Panc1 (cell line): ENCODE measurements at places on chromosomes 7 and 10.

DNA sequence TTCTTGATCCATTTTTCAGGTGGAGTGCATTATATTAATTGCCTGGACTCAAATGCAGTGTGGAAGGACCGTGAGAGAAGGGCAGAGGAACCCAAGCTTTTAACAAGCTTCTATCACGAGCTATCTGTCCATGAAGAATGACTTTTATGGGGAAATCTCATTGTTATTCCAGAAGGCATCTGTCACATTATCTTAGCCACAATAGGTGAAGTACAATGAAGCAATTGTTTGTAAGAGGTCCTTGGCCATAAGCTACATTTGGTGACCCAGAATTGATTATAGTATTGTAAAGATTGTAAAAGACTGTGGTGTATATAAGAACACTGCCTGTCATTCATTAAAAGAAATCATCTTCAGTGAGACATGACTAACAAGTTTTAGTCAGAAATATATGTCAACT is 58.6 kb upstream of the RELN start:
- DNase-seq: no peak

DNA sequence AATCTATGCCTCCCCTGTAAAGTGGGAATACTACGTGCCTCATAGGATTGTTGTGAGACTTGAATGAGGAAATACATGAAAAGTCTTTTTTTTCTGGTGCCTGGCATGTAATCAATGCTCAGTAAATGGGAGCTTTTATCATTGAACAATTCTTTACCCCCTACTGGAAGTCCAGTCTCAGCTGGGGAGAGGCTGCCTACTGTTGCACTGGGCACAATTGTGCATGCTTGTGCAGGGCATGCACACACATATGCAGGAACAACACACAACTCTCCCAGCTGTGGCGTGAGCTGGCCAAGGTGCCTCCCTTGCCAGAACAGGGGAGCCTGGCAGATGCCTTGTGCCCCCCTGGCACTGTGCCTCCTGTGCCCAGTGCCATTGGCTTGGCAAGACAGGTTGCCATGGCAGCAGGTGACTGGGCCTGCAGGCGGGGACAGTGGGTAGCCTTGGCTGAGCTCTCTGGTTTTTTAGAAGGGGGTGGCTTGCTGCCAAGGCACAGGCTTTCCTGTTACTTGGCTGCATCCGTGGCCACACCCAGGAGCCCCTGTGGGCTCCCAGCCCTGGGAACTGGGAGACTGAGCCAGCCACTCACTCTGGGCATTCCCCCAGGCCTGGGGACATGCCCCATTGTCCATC is 16.1 kb upstream of the PALD1 start:
- no peak for DNase-seq

DNA sequence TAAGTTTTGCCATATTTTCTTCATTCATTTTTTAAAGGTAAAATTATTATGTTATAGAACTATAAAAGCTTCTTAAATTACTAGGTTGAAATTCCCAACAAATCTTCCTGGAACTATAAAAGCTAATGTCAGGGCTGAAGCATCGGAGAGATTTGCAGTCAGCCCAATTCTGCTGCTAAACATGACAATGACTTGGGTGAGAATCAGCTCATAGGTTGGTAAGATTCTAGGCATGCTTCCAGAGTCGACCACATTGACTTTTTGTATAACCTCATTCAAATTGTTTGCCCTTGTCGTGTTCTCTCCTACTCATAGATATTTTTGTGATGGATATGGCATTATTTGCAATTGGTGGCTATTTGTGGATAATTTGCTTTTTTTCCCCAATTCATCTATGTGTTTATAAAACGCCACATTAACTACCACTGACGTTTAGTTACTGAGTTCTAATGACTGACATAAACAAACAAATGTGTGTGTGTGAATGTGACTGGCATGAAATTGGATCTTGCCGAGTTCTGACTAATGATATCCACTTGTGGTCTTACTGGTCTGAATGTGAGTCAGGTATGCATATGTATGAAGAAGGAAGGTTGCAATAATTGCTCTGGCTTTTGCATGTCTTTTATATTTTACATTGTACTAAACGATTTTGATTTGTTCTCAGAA is 579.8 kb downstream of the PARD3 start:
- DNase-seq: no peak

DNA sequence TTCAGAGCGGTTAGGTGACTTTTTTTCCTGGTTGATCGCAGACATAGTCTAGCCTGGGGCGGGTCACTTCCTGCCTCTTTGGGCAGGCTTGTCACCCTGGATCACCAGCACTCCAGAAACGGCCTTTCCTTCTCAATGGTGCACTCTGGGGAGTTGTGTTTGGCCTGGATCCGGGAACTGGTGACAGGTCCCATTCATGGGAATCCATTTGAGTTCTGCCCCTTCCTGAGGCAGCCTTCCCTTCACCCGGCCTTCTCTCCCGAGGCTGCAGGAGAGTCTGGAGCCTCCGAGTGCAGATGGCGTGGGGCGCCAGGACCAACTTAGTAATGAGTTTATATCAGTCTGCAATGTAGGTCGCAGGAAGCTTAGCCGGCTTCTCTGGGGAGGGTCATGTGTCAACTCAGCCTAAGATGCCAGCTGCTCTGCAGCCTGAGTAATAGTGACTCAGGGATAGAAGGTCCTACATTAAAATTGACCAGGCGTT is 54.2 kb downstream of the TACR2 start:
- no peak for DNase-seq

DNA sequence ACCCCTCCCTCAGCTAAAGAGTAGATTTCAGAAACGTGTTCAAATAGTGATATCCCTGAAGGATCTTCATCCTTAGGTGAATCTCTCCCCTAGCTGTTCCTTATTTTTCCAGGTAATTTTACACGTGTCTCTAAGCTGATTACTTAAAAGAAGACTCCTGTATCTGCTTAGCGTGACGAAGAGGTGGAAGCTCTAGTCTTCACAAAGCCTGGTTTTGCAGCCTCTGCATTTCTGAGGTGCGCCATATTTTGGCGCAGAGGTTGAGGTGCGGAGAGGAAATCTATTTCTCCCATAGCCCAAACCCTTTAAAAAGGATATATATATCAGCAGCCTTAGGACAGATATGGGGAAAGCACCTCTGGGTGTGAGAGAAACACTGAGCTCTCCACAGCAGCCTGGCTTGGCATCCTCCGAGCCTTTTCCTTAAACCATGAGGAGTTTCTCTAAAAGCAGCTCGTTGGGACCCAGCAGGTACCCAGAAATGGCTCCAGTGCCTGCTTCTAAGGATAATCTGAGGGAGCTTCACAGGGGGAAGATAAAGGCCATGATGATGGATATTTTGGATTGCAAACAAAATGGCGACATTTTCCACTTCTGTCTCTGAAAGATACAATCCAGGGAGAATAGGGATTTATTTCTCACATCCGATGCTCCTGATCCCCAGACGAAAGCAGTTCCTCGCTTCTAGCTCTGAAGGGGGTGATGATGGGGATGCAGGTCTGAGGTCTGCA is 3.0 kb upstream of the HOXA2 start:
- DNase-seq: no peak

DNA sequence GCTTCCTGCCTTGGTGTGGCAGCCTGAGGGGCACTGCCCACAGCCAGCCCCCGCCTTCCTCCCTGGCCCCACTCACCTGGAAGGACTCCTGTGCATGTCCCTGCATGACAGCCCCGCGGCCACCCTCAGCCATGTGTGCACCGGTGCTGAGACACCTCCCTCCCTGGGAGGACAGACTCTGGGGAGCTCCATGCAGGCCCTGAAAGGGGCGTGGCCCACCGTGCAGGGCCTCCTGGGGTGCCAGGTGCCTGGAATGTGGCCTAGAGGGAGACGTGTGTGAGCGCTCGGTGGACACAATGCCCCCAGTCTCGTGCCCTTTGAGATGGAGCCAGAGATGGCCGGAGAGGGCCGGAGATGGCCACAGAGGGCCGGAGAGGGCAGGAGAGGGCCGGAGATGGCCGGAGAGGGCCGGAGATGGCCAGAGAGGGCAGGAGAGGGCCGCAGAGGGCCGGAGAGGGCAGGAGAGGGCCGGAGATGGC is 59.1 kb upstream of the PPP2R2D start:
- DNase-seq: no peak

- no peak for DNase-seq
Observed at GRCh38 chr7:100895956-100896731, 456 bp upstream of the ACHE start.

DNA sequence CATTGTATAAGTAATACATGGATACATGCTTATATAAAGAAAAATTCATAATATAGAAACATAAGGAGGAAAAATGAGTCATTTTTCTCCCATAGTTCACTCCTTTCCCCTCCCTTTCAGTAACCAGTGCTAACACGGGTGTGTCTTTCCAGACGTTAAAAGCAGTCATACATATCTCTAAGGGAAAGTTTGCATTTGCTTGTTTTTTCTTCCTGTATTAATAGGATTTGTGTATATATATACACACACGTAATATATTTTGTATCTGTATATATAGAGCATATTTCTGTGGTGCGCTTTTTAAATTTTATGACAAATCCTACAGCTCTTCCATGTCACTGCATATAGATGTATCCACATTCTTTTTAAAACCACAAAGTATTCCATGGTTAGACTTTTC is 78.8 kb downstream of the RALA start:
- no peak for DNase-seq

DNA sequence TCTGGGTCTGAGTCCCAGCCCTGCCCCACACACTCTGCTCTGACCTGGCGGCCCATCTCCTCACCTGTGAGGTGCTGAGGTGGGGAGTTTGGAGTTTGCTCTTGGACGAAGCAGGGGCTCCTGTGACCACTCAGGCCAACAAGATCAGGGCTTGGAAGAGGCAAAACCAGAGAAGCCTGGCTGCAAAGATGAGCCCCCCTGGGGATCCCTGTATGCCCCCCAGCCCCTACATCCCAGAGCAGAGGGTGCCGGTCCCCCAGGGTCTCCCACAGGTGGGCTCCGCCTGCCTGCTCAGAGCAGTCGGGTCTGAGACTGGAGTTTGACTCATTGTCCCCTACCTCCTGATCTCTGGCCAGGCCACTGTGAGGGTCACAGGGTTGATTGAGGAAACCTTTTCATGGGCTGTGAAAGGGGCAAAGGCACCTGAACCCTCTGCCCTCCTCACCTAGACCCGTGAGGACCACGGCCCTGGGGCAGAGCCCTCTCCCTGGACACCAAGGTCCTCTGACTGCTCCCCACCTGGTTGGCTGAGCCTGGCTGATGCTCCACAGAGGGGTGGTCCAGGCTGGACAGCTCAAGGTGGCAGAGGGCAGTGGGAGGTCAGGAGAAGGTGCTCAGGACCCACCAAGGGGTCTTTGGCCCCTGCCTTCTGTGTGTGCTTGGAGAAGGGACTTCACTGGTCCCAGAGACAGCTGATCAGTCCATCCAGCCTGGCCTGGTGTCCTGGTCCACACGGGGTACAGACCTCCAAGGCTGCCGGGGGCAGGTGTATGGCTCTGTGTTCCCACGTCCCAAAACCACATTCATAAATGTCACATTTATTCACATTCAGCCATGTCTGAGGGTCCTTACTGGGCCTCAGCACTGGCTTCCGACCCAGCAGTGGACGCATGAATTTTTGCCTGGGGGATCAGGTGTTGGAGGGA is 9.1 kb upstream of the SCART1 start:
- DNase-seq: no peak

DNA sequence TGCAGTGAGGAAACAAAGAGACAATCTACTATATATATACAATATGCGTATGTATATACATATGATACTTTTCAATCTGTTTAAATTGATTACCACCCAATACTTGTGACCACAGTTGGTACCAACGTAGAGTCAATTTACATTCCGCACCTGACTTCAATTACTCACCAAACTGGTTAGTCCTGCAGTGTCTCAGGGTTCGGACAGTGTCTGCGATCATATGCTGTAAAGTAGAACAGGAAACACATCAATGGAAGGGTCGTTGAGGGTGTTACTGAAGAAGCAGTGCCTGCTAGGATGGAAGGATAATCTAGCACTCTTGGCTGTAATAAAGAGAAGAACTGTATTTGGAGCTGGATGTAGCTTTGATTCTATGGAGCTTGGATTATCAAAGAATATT is 179.7 kb upstream of the CDCA7L start:
- no peak for DNase-seq

DNA sequence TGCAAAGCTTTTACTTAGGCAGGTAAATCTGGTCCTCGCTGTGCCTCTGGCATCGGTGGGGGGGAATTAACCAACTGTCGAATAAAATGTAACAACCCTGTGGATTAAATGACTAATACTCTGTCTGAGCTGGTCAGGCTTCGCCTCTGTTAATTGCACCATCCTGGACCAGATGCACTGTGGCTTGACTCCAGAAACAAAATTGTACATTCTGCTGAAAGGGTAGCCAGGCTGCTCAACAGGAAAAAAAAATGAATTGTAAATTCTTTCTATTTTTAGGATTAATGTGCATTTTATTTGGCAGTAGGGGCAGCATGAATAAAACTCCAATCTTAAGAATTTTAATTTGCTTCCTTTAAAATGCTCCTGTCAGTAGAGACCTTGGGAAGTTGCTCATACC is 389.4 kb downstream of the SORCS1 start:
- DNase-seq: no peak

DNA sequence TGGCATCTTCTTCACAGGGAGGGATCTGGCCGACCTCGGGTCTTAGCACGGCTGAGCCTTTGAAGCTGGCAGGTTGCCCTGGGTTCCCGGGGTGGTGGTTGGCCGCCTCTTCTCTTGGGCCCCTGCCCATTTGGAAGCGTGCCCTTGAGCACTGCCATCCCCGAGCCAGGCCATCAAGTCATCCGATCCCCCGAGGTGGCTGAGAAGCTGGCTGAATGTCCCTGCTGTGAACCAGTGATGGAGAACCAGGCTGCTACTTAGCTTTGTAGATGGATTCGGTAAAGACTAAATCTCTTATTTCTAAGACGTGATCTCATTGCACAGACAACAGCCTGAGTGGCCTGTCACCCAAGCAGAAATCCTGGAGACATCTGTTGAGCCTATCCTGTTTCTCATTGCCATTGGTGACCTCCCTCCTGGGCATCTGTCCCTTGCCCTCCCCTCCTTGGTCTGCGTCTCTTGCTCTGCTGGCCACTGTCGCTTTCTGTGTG is 74.3 kb downstream of the GRK5 start:
- DNase-seq: no peak

DNA sequence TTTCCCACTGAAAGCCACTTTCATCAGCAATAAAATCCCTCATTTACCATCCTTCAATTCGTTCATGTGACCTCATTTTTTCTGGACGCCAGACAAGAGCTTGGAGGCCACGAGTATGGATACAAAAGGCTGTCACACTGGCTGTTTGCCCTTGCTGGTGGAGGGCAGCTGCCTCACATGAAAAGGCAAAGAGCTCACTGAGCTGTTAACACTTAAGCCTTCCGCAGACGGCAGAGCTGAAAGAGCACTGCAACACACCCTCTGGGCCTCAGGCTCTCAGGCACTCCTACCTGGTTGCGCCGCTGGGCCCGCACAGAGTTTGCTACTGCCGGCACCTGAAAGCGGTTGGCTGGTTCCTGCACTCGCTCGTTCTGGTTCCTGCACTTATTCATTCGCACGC is 193.5 kb downstream of the CFTR start:
- DNase-seq: no peak

GRCh38 chr7:2182461-2182860 is 50.3 kb downstream of the MAD1L1 start:
- DNase-seq: no peak

DNA sequence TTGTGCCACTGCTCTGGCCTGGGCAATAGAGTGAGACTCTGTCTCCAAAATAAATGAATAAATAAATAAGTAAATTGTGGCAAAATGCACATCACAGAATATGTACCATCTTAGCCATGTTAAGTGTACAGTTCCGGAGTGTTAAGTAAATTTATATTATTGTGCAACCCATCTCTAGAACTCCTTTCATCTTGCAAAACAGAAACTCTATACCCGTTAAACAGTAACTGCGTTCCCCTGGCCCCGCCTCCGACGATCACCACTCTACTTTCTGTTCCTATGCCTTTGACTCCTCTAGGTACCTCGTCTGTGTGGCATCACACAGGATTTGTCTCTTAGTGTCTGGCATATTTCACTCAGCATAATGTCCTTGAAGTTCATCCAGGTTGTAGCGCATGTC is 356.4 kb upstream of the FOXK1 start:
- DNase-seq: no peak
